Mucosa of gallbladder (tissue), 1 donor: ENCODE measurements at places on chromosomes 4 and X. TPM values are rescaled to one million over a fixed set of nuclear protein-coding genes. Genes with fewer than 3 reads are reported as not detected.

The SYN1 gene
- total RNA-seq = 0.55 TPM

DNA sequence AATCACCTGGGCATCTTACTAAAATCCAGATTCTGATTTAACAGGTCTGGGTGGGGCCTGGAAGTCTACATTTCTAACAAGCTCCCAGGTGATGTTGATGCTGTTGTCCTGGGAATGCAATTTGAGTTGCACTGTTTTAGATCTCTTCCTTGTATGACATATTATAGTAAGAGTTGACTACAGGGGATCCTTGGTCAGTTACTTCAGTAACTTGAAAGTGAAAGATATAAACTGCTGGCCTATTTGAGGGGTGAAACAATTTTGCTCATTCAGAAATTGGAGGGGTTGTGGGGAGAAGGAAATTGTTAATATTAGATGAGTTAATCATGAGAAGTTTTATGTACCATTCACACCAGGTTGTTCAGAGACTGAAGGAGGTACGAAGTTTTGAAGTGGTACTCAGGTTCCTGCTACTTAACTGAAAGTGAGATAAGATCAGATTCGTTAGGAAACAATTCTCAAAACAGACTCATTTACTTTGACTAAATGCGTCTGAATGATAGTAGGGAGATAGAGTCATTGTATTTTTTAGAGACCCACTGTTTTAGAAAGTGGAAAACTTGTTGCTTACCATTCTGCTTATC, 12.5 kb downstream of the SH2D1A start:
- no peak for DNase-seq

DNA sequence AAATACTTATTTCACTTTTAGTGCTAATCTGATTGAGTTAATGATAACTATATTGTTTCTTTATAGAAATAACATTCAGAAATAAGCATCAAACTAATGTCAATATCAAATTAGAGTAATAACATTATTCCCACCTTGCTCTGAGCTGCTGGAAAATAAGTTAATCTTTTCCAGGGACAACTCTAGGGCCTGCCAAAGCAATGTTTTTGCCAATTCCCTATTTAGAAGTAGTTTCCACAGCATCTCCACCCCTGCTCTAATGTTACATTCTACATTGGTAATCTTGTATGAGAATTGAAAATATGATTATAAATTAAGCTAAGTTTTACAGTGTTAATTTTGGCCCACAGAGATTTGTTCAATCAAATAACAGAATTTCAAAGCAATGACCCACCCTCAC, 68.3 kb downstream of the REELD1 start:
- DNase-seq = no peak

The ATP8A1 gene
- 5.1 TPM for total RNA-seq

The ARSJ gene
- total RNA-seq = 21.6 TPM

The PPP1R2C gene
- total RNA-seq = not detected

DNA sequence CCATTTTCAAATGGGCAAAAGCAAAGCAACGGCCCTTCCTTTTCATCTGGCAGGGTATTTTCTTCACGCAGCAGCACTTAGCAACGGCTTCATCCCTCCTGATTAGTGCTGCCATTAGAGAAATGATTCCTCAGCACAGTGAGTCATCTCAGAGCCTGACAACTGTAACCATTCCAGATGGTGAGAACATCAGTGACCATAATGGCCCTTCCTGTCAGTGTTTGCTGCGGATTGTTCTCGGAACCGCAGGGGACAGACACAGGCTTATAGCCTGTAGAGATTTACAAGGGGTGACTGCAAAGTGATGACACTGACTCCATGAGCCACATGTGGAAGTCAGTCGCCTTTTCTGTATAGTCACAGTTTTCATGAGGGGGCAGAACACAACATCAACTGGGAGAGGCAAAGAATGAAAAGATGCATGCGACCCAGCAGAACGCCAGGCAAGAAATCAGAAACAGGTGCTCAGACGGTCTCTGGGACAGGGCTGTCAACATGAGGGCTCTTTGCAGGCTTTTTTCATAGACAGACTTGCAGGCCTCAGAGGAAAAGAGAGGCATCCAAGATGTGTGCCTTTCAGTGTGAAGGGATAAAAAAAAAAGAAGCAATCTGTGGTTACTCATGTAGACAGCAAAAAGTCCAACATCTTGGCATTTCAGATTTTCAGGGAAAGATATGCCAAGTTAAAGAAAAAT, 69.9 kb upstream of the FBXW7 start:
- no peak for DNase-seq

The ABCG2 gene
- 3.5 TPM for total RNA-seq

DNA sequence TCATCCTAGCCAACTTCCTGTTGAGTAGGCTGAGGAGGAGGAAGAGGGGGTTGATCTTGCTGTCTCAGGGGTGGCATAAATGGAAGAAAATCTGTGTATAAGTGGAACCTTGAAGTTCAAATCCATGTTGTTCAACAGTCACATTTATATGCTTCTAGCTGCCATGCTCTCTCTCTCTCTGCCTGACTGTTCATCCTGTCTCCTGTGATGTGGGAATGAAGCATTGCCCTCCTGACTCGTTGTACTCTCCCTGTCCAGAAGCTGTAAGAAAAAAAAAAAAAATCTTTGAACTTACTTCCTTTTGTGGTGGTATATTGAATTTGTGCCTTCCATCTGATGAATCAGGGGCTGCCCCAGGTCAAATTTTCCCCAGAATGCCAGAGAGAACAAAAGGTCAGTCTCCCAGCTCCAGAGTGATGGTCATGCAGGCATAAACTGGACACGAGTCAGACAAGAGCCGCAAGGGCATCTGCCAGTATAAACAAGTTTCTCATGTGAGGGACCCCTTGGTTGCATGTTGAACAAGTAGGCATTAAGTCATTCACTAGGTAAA, 257.0 kb downstream of the IDS start:
- DNase-seq = no peak

- no peak for DNase-seq
Measured at GRCh38 chr4:112146502-112146813, 1.2 kb downstream of the FAM241A start.

DNA sequence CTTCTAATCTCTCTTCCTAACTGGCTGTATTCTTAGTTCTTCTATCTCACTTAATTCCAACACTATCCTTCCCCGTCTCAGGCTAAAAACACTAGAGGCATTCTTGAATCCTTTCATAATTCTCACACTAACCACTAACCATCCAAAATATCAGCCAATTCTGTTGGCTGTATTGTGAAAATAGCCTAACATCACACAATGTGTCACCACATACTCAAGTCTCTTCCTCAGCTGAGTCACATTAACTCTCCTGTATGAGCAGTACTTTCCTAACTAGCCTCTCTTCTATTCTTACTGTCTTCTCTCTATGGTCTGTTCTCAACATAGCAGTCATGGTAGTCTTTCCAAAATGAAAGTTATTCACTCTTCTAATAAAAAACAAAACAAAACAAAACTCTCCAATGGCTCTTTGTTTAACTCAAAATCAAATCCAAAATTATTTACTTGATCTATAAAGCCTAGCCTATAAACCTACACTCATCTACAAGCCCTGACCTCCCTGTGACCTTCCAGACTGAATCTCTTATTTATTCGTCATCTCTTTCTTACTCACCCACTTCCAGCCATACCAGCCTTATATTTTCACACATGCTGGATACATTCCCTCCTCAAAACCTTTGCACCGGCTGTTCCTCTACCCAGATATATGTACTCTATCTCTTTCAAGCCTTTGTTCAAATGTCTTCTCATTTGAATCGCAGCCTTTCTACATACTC, 445.9 kb downstream of the TLL1 start:
- DNase-seq = no peak

The HMX1 gene
- not detected for total RNA-seq

- no peak for DNase-seq
Measured at GRCh38 chrX:32948130-32948529, 263.2 kb downstream of the DMD start.

The WDR17 gene
- total RNA-seq = 9.4 TPM

GRCh38 chr4:182478475-182478874, 235.3 kb downstream of the TENM3 start:
- no peak for DNase-seq

- DNase-seq = peak; percentile 57
Measured at GRCh38 chrX:39149761-39150160, 348.5 kb downstream of the MID1IP1 start.

- DNase-seq = no peak
Measured at GRCh38 chr4:108166441-108167315, 2.1 kb downstream of the LEF1 start.

- no peak for DNase-seq
Measured at GRCh38 chr4:78902298-78902697, 36.9 kb downstream of the PAQR3 start.

The MAGEE2 gene
- 0.43 TPM for total RNA-seq

DNA sequence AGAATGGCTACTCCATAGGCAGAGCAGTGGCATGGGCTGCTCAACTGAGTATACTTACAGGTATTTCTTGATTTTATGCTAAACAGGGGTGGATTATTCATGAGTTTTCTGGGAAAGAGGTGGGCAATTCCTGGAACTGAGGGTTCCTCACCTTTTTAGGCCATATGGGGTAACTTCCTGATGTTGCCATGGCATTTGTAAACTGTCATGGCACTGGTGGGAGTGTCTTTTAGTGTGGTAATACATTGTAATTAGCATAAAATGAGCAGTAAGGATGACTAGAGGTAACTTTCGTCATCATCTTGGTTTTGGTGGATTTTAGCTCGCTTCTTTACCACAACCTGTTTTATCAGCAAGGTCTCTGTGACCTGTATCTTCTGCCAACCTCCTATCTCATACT, 48.2 kb upstream of the HPSE start:
- no peak for DNase-seq

DNA sequence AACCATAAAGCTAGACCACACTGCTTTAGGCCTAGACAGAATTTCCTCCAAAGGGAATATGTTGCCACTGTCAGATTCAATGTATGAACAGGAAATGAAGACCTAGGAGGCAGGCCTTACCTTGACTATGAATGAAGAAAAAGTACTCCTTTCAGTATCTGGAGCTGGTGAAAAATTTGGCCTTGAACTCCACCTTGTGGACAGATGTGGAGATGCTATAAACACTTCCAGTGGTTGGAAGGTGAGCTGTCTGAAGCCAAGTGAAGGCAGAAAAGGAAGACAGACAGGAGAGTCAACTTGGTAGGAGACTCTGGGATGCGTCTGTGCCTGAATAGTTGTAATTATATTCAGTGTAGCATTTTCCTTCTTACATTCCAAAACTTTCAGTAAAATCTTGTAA, 17.2 kb downstream of the SPIN3 start:
- DNase-seq = peak; percentile 41

The PPP1R3F gene
- 11.5 TPM for total RNA-seq

The PPARGC1A gene
- 28.9 TPM for total RNA-seq

The SPP1 gene
- 3,399 TPM for total RNA-seq

DNA sequence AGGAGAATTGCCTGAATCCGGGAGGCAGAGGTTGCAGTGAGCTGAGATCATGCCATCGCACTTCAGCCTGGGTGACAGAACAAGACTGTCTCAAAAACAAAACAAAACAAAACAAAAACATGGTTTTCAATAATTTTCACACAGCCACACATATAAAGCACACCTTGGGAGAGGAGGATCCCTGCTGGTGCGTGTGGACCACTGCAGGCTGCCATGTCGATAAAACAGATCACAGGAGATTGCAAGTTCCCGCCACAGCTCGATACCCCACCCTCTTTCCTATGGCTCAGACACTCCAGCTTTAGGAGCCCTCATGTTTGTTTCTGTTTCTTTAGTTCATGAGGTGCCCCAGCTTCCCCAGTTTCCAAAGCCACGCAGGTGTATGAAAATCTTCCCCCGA, 31.3 kb upstream of the CLDN24 start:
- DNase-seq = no peak

The BOD1L1 gene
- 36.1 TPM for total RNA-seq

GRCh38 chrX:154693394-154693793, 40.0 kb upstream of the CTAG2 start:
- DNase-seq = no peak

GRCh38 chrX:45513042-45513441, 312.4 kb upstream of the DIPK2B start:
- no peak for DNase-seq

DNA sequence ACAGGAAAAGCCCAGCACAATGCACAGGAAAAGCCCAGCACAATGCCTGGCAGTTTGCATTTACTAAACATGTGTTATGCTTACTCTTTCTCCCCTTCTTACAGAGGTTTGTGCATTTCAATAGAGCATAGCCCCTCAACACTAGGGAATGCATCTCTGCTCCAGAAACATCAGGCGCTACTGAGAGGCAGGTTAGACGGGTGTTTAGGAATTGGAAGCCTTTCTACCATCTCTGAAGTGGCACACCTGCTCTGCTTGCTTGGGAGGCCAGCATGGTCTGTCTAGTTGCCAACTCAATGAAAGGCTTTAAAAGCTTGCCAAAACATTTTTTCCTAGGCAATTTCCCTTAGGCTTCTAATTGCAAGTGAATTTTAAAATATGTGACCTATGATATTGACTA, 55.7 kb downstream of the GRID2 start:
- no peak for DNase-seq

- DNase-seq = no peak
Measured at GRCh38 chr4:56475917-56476316, 8.5 kb downstream of the SRP72 start.

GRCh38 chr4:113073451-113074005, 24.1 kb downstream of the ANK2 start:
- DNase-seq = no peak

DNA sequence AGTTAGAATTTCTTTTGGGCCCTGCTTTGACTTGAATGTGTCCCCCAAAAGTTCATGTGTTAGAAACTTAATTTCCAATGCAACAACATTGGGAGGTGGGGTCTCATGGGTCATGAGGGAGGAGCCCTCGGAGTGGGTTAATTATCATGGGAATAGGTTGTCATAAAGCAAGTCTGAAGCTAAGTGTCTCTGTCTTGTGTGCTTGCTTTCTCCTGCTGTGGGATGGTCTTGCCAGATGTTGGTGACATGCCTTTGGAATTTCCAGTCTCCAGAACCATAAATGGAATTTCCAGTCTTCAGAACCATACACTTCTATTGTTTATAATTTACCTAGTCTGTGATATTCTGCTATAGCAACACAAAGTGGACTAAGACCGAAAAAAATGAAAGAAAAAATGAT, 71.6 kb downstream of the RASL11B start:
- DNase-seq = no peak

DNA sequence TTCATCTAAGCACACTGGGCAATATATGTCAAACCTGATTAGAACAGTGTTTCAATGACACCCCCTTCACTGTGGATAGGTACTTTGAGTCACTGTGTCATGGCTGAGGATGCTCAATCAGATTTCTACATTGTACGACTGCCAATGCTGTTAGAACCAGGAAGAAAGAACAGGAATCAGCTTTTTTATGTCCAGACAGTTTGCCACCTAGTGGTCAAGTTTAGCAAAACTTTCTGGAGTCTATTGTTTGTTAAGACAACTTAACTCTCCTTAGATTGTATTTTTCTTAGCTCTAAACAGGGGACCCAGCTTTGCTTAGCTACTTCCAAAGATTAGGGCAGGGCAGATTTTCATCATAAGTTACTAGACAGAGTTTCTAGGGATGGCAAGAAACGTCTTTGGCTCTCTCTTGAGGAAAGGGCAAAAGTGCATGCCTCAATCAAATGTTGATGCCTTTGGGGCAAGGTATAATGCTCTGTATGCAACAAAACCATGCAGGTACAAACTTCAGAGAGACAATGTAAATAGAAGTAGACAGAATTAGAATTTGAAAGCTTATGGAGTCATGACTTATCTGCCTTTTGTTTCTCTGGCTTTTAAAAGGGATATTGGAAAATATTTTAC, 40.5 kb upstream of the BMP3 start:
- DNase-seq = peak; percentile 38

The FAM9A gene
- total RNA-seq = not detected
